Cardiac septum (tissue), 1 donor: ENCODE measurements at places on chromosomes 7 and 10. TPM values are rescaled to one million over a fixed set of nuclear protein-coding genes. Genes with fewer than 3 reads are reported as not detected.

GRCh38 chr7:44654255-44654796 is 47.9 kb downstream of the OGDH start:
- DNase-seq = no peak

- no peak for DNase-seq
Observed at GRCh38 chr10:114471906-114472876, 67.9 kb upstream of the AFAP1L2 start.

DNA sequence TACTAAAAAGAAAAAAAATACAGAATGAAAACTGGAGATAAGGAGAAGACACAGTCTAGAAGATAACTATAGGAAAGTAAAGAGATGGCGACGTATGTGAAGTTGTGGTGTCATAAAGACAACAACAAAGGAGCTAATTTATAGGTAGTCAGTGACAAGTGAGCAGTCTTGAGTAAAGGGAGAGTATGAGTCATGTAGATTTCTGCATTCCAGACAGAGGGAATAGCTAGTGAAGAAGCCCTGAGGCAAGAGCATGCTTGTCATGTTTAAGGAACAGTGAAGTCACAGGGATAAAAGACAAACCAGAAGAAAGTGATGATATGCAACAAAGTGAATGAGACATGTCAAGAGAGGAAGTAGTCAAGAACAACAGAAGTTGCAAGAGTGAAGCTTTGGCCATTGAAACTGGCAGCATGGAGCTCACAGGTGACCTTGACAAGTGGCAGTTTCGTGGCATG is 2.3 kb upstream of the MIOS start:
- no peak for DNase-seq

The FAM25C gene
- total RNA-seq = not detected

The CYP51A1 gene
- total RNA-seq = 32.6 TPM

DNA sequence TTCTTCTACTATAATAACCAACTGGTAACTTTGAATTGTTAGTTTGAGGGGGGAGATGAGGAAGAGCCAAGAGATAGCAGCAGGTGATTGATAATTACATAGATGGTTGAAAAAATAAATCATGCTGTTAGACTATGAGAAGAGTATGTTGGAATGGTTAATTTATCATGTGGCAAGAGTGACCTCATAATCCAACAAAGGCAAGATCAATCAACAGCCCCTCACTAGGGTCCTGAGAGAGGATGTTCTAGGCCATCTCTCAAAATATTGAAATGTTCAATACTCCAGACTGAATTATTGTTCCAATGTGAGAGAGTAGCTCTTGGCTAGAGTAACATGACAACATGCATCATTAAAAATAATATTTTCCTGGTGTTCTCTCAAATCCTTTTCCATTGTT is 67.9 kb downstream of the ADD3 start:
- DNase-seq = no peak

GRCh38 chr10:113539789-113540188 is 13.1 kb upstream of the HABP2 start:
- no peak for DNase-seq

- DNase-seq = no peak
Observed at GRCh38 chr7:7861211-7861633, 107.4 kb upstream of the GLCCI1 start.

- DNase-seq = no peak
Observed at GRCh38 chr10:69311309-69311708, 33.0 kb downstream of the HK1 start.

GRCh38 chr7:148670807-148671206 is 27.9 kb upstream of the CUL1 start:
- DNase-seq = no peak

- DNase-seq = no peak
Observed at GRCh38 chr7:37408291-37409228, 40.1 kb downstream of the ELMO1 start.

The TMEM229A gene
- total RNA-seq = 0.24 TPM

DNA sequence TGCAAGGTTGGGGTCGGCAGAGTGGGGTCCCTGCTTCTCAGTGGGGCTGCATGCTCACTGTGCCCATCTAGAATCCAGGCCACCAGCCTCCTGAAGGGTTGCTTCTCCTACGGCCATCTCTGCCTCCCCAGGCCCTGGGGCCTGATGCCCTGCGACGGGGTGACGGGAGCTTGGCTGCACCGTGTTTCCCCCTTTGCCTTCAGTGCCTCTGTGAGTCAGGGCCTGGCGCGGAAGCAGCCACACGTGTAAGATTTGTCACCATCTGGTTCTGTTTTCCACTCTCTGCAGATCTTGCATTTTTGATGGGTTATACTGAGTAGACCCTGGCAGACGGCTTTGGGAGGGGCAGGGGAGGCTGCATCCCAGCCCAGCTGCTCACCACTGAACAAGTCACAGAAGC is 7.2 kb downstream of the ADAMTS14 start:
- DNase-seq = no peak

GRCh38 chr7:122038904-122039303 is 105.1 kb downstream of the AASS start:
- no peak for DNase-seq

The FAM25A gene
- total RNA-seq = not detected

DNA sequence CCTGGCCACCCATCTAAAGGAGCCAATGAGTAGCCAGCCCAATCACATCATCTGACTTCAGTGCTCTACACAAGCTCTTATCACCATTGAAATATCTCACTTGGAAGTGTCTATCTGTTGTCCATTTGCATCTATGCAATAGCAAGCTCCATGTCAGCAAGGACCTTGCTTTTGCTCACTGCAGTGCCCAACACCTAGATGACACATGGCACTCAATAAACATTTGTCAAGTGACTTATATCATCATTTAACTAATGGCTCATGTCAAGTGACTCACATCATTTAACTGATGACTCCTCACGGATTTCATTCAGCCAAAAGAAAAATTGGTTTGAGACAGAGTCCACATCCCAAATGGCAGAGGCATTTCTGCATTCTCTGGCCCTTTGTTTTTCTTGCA is 92.9 kb upstream of the ADAM12 start:
- DNase-seq = no peak

The SPDYE2B gene
- not detected for total RNA-seq

The SVIL gene
- total RNA-seq = 518 TPM

DNA sequence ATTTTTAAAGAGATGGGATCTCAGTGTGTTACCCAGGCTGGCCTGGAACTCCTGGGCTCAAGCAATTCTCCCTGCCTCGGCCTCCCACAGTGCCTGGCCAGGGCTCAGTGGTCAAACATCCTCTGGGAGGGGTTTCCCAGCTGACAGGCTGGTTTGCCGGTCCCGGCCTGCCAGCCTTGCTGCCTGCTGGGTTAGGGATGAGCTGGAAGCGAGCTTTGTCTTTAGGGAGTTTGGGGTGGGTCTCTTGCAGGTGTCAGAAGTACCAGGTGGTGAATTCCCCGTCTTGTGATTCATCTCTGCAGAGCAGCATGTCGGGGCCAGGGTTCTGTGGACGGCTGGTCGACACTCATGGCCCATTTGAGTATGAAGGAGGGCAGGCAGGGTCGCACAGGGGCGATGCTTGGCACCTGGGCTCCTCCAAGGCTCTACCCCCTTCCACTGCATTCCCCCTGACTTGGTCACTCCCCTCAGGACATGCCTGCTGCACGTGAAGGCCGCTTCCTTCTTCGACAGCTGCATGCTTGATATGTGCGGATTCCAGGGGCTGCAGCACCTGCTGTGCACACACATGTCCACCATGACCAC is 30.3 kb downstream of the ZAN start:
- DNase-seq = no peak

DNA sequence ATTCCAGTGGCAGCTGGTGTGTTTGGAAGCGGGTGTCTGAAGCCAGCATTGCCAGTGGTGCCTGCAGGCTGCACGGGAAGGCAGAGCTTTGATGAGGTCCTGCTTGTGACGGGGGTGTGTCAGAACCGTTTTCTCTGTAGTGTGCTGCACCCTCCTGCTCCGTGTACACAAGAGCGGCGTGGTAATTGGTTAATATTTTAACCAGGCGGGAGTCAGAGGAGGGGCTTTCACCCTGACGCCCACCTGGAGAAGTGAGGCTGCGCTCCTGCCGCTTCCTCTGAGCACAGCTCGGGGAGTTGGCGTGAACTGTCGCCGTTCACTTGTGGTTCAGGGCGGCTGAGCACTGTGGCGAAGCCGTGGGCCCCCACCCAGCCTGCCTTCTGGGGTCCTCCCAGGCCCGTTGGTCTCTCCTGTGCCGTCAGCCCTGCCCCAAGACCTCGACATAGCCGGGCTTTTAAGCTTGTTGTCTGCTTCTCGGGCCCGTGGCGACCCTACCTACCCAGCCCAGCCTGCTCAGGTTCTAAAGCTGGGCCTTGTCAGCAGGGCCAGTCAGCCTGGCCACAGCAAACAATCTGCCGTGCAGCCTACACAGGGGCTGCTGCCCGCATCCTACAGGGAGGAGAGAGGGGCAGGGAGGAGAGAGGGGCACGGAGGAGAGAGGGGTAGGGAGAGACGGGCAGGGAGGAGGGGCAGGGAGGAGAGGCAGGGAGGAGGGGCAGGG is 11.6 kb downstream of the NKX6-2 start:
- no peak for DNase-seq

DNA sequence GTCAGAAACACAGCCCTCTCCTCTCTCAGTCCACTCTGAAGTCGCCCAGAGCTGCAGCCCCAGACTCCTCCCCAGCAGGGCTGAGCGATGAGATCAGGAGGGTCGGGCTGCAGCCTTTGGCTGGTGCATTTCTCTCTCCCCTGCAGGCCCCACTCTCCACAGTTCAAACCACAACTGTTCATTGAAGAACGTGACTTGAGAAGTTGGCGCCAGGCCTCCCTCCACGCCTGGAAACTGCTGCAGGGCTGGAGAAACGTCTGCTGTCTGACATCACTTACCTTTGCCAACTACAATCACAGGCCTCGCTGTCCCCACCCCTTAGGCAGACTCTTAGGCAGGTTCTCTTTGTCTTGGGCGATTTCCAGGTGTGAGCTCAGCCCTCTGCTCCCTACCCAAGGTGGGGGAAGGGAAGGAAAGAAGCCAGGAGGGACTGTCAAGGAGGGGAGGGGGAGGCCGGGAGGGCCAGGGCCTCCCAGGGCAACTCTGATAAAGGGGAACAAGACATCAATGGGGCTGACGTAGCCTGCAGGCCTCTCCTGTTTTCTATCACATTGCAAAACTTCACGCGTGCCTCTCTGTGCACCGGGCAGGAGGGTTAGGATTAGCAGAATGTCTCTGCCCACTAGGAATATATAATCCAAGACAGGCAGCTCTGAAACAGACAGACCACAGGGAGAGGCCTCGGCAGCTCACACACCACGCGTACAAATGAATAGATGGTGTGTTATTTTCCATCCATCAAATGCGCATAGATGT is 32.7 kb downstream of the CALML5 start:
- no peak for DNase-seq

DNA sequence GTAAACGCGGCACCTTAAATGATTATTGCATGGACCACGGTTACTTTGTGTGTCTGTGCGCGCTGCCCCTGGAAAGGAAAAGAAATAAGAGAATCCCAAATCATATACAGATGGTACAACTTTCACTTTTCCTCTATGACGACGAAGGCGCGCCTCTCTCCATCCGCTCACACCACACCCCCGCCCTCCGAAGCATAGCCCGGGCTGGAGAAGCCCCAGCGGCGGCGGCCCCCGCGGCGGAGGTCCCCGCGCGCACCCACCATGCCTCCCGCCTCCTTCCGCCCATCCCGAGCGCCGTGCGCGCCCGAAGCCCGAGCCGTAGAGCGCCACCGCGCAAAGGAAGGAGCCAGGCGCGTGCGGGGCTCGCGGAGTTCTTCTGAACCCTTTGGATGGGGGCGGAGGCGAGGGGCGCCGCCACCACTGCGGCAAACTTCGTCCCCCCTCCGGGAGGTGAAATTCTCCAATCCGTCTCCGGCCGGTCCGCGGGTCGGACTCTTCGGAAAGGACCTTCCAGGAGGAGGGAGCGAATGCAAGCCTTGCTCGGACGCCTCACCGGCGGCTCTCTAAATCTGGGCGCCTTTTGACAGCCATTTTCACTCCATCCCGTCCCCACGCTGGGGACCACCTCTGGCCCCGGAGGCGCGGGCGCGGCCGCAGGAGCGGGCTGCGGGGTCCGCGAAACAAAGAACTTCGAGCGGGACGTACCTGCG is 588 bp downstream of the GLI3 start:
- DNase-seq = peak; percentile 77

- DNase-seq = no peak
Observed at GRCh38 chr10:24150853-24151252, 58.1 kb upstream of the KIAA1217 start.

The MTURN gene
- total RNA-seq = 49.3 TPM

The FRG2B gene
- not detected for total RNA-seq

GRCh38 chr7:8190119-8190895 is 71.7 kb downstream of the ICA1 start:
- DNase-seq = no peak

DNA sequence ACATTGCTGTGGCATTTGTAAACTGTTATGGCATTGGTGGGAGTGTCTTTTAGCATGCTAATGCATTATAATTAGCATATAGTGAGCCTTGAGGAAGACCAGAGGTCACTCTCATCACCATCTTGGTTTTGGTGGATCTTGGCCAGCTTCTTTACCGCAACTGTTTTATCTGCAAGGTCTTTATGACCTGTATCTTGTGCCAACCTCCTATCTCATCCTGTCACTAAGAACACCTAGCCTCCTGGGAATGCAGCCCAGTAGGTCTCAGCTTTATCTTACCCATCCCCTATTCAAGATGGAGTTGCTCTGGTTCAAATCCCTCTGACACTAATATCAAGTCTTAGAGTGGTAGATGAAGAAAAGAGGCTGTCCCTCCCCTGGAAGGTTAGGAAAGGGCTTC is 506.2 kb downstream of the GALNT17 start:
- peak; percentile 22 for DNase-seq

DNA sequence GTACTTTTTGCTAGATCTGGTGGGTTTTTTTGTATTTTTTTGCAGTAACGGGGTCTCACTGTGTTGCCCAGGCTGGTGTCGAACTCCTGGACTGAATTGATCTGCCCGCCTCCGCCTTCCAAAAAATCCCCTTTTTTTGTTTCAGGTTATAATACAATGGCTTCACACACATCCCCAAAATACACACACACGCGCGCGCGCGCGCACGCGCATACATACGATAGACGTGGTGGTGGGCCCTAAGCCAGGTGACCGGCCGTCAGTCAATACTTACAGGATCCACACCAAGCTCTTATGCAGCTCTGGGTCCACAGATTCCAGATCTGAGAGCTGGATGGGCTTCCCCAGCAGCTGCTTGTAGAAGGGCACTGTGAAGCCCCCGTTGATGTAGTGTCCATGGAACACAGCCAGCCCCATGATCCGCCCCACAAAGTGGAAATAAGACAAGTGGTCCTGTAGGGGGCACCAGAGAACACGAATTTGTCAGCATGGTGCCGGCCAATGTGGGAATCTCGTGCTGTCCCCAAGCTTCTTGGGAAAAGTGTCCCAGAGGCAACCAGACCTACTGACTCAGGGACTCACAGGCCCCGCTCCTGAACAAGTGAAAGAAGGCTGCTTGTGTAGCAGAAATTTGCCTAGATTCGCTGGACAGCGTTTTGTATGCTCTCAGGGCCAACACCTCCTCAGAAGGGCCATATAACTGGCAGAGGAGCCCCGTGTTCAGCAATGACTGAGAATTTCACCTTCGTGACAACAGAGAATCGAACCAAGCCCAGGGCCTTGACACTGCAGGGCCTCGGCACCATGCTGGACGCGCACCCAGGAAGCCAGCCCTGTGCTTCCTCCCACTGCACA is 103.6 kb downstream of the SMURF1 start:
- peak; percentile 83 for DNase-seq

GRCh38 chr7:21671859-21672258 is 129.0 kb downstream of the DNAH11 start:
- no peak for DNase-seq

The ADCYAP1R1 gene
- 1.4 TPM for total RNA-seq

The CFAP69 gene
- total RNA-seq = 3.6 TPM
